ENCODE measurements at places on chromosomes 1 and 21.

DNA sequence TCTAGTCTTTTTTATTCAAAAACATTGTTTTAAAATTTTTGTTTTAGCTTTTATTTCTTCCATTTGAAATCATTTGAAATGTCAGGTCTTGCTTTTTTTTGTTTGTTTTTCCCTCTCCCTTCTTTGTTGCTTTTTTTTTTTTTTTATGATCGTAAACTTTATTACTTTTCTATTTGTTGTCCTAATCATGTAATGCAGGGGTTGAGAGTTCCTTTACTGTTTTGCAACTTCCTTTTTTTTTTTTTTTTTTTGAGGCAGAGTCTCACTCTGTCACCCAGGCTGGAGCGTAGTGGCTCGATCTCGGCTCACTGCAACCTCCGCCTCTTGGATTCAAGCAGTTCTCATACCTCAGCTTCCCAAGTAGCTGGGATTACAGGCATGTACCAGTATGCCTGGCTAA is 24.8 kb downstream of the IVNS1ABP start:
- DNase-seq, result no peak

GRCh38 chr1:169090900-169091311 is 15.6 kb upstream of the ATP1B1 start:
- no peak for DNase-seq

DNA sequence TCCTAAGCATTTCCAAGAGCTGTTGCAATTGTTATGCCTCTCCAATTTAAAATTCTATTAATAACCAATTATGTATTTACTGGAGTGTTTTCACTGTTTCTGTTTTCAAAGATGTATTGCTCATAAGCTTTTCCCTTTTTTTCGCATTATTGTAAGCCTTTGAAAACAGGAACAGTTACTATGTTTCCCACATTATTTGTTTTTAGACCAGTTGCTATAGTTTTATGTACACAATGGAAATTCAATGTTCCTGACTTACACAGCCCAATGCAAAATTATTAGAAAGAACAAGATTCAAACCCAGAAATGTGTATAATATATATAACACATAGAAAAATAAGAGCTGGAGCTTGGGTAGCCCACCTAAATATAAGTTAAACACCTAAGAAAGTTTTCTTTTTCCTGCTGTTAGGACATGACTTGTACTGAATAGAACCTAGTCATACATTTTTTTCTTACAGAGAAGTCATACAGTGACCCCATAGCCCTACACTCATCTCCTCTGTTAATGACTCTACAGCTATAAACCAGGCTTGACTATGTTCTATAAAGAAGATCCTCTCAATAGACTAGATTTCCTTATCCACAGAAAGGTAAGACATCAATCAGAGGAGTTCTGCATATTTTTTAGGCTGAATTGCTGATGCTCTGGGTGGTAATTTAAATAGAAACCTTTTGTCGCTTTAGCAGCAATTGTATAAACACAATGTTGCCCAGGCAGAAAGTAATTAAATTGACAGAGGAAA is 299.6 kb downstream of the USH2A start:
- DNase-seq, result no peak

GRCh38 chr1:90712915-90713730 is 4.0 kb downstream of the BARHL2 start:
- no peak for DNase-seq

DNA sequence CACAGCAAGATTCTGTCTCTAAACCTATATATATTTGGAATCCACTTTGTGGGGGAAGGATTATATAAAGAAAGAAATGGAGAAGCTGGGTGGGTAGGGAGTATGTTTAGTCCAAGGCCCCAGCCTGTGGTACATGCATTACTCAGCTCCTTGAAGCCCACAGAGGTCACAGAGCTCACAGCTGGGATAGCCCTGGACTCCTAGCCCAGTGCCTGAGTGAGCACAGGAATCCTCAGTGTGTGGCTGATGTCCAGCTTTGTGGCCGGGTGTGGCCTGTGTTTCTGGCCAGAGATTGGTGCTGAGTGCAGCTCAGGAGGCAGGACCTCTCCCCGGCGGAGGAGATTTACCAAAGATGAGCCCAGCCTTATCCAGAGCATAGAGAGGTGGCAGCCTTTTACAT is 7.6 kb downstream of the CAPN9 start:
- DNase-seq, result no peak

DNA sequence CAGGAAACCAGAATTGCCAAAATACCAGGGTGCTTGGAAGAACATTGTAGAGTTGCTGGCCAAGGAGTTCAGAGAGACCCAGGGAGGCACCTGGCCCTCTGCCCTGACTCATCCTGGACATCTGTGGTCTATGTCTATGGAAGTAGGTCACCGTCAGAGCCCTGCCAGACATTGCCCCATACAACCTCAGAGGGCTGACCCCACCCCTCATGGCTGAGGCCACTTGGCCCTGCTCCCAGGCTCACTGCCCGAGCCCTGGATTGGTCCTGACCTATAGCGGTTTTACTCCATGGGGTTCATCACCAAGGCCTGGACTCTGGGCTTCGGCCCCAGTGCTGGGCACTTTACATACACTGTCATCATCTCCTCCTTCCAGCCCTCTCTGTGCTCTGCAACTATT is 233.1 kb downstream of the PTPRU start:
- no peak for DNase-seq

DNA sequence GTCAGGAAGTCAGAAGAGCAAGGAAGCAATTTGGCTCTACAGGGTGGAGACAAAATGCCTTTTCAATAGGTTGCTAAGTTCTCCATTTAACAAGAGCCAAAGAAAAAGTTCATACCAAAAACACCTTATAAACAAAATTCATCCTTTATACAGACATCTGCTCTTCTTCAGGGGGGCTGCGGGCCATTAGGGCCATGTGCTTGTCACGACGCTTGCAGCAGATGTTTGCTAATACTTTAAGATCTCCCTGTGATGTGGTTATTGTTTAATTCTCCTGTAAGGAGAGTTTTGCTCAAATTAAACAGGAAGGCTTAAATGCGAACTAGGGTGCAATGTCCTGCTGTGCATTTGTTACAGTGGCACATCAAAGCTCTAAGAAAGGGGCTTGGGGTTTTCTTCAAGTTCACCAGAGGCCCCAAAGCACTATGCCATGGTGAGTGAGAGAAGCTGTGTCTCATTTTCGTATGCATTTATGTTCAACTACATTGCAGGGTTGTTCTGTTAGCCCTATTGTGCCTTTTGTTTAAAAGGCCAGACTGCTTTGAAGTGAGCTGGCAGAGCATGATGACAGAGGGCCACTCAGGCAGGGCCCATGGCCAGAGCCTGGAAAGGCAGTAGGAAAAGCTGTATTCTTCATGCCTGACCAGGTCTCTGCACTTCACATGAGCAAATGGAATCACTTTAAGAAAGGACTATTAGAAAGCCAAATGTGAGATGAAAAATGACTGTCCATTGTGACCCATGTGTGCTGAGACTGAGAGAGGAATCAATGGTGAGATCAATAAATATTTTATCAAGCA is 24.8 kb upstream of the NTPCR start:
- no peak for DNase-seq

Data from stimulated activated CD4-positive, alpha-beta T cell treated with anti-CD3 and anti-CD28 coated beads, Interleukin-12 subunit alpha, Interleukin-12 subunit beta, amount 100 ng/mL, for 24 hours (primary cell).